ENCODE measurements at places on chromosomes 7 and 10.

- DNase-seq: no peak
Measured at GRCh38 chr10:99341860-99342490, 12.8 kb downstream of the CNNM1 start.

GRCh38 chr10:30812018-30812851 is 182.7 kb upstream of the LYZL2 start:
- no peak for DNase-seq

DNA sequence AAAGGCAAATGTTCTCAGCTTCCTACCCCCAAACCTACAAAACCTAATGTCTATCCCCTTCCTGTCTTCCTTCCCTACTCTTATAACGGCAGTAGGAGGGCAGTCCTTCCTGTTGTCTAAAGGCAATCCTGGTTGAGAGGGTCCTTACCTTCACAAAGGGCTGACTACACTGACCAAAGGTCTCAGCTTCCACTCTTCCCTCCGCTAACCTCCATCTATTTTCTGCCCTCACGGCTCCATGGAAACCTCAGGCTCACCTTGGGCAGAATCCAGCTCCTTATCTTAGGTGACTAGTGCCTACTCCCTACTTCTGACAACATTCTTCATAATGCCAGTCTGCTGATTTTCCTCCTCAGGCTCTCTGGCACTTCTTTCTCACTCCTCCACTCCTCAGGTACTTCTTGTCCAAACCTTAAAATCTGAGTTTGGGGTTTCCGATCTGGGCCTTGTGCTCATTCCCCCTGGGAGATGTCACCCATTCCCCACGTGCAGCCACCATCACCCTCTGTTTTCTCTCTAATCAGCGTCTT is 542 bp downstream of the FBXL13 start:
- no peak for DNase-seq

DNA sequence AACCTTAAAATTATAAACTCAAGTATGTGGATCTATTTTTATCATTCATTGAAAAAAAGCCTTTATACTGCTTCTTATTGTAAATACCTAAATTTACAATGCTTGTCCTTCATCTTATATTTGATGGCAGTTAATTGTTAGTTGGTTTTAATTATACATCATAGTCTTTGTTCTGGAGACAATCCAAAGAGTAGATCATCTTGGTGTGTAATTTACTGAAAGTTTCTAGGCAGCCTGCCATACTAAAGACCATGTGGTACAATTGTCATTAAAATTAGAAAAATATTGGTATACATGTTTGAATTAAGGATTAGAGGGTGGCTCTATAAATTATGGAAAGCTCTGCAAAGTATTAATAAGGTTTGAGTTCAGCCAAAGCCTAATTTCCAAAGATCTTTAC is 231.4 kb downstream of the KCND2 start:
- DNase-seq: no peak

All from inflammatory macrophage (primary cell).